ENCODE measurements at places on chromosomes 5 and 9.

GRCh38 chr9:138072897-138073296 is 195.3 kb downstream of the CACNA1B start:
- no peak for DNase-seq

DNA sequence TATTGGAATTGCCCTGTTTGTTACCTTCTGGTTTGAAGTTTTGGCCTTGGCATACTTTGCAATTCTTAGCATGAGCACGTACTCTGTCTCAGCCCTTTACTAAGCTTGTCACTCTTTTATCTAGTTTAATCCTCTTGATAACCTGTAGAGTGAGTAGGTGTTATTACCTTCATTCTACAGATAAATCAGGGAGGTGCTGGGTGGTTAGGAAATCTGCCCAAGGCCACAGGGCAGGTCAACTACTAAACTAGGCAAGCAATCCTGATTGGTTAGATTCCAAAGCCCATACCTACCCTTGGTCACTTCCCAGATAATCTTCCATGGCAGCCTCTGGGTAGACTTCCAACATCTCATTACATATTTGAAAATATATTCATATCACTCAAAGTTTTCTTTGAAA is 65.7 kb downstream of the PCSK5 start:
- no peak for DNase-seq

DNA sequence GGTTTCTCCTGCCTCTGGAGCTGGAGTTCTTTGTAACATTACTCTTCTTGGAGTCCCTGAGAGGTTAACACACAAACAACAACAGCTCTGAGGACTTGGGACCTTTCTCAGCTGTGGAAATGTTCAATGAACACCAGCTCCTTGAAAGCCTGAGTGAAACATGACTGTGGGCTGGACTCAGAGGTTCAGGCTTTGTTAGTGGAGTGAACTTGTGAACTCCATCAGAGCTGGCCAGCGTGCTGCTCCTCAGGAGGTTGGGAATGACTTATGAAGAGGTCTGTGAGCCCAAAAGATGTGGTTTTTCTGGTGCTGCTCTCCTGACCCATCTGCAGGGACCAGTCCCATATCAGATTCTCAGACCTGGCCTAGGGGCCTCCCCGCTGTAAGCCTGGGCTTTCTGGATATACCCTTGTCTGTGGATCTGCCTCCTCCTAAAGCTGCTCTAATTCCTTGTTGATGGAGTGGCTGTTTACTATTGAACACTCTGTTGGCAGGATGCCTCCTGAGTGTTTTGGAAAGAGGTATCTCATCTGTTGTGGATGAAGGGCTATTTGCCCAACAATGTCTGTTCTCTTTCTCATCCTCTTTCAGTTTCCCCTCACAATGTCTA is 170.0 kb upstream of the GDNF start:
- DNase-seq: no peak

- DNase-seq: no peak
Measured at GRCh38 chr5:11903614-11904264, 507 bp downstream of the CTNND2 start.

GRCh38 chr5:95081982-95082381 is 202.9 kb downstream of the MCTP1 start:
- peak; percentile 66 for DNase-seq

DNA sequence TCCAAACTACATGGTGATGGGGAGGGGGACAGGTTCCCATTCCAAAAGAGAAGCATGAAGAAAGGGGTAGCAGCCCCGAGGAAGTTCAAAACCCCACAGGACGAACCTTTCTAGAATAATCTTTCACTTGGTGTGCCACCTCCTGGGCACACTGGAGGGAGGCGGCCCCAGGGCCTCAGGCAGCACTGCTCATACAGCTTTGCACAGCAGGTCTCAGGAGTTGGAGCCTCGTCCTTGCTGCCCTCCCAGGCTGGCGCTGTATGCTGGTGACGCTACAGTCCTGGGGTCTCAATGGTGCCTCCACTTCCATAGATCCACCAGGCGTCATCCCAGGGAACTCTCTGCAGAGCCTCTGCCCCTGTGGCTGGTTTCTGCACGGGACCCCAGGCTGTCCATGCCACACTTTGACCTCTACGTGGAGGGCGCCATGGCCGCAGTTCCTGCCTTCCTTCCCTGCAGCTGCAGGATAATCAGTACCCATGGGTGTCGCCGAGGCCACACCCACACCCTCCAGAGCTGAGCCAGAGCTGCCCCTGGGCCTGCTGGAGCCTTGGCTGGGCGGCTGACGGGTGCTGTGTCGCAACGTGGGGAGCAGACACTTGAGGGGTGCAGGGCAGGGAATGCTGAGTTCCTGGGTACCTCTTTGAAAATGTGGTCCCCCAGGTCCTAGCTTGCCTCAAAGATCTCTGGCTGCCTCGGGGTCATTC is 95.3 kb downstream of the COL5A1 start:
- DNase-seq: no peak

GRCh38 chr5:134227259-134227658 is 1.4 kb upstream of the PPP2CA start:
- peak; percentile 32 for DNase-seq

- peak; percentile 18 for DNase-seq
Measured at GRCh38 chr5:153749960-153750359, 259.5 kb downstream of the GRIA1 start.

DNA sequence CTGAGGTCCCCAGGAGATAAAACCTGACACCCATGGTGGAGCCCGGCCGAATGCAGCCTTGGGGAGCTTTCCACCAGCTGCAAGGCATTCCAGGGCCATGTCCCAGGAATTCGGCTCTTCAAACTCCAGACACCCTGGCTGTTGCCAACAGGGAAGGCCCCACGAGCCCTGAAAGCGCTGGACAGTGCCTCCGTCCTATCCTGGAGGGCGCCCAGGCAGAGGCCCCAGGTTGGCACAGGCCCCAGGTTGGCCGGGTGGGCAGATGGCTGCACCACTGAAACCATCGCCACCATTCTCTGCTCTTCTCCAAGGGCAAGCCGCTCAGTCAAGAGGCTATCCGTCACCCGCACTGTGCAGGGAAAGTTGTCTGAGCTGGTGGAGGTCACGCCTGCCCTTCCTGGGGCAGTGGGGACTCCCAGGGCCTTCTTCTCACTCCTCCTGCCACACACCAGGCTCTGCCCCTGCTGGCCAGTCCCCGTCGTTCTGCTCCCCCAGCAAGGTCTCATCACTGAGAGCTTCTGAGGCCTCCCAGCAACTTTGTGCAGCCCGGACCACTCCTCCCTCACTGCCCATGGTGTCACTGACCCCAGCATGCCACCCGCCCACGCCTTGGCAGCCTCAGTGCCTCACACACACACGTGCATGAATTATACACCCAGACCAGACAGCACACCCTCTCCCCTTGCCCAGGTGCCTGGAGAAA is 21.2 kb downstream of the SLC6A3 start:
- no peak for DNase-seq

GRCh38 chr5:3534997-3535396 is 60.6 kb upstream of the IRX1 start:
- DNase-seq: no peak

- no peak for DNase-seq
Measured at GRCh38 chr9:8668751-8669150, 869.2 kb upstream of the DMAC1 start.

GRCh38 chr5:169763376-169764017 is 126.4 kb downstream of the DOCK2 start:
- no peak for DNase-seq

DNA sequence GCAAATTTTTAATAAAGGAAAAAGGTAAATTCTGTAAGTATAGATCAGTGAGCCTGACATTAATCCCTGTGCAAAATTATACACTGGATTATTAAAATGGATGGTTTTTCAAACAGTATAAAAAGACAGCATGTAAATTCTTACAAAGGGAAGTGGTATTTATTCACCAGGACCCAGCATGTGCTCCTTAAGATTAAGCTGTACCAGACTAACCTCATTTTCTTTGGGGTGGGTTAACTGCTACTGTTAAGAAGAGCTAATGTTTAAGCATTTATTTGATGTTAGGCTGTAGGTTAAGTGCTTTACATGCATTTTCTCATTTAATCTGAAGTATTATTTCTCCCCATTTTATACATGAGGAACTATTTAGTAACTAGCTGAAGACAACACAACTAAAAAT is 60.3 kb upstream of the RFX3 start:
- no peak for DNase-seq

GRCh38 chr5:143118222-143118621 is 285.3 kb downstream of the NR3C1 start:
- no peak for DNase-seq

DNA sequence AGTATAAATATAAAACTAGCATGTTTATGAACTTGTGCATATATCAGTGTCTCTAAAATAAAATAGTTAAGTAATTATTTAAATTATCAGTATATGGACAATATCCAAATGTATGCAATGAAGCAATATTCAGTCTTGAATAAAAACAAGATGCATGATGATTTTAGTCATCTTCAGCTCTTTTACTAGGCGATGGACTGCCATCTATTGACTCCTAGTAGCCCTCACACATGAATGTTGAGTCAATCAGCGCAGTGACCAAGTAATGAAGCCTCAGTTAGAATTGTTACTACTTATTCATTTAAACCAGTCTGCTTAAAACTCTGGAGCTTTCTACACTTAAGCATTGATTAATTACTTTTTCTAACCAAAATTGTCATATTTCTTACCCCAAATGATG is 92.9 kb upstream of the GRHPR start:
- DNase-seq: peak; percentile 66

GRCh38 chr9:27672718-27673117 is 99.4 kb upstream of the C9orf72 start:
- no peak for DNase-seq

DNA sequence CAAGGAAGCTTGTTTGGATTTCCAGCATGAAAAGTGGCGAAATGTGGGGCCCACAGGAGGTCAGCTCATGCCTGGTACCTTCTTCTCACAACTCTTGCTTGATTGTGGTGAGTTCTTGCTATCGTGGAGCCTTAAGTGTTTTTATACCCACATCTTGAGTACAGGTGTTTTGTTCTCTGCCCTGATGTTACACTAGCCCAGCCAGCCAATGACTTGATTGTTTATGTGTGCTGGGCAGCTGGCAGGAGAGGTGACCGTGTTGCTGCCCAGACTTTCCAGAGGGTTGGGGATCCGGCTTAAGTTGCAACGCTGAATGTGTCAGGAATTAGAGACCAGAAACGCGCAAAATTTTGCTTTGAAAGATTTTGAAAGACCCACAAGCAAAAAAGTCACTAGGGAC is 24.0 kb upstream of the TPPP start:
- no peak for DNase-seq

DNA sequence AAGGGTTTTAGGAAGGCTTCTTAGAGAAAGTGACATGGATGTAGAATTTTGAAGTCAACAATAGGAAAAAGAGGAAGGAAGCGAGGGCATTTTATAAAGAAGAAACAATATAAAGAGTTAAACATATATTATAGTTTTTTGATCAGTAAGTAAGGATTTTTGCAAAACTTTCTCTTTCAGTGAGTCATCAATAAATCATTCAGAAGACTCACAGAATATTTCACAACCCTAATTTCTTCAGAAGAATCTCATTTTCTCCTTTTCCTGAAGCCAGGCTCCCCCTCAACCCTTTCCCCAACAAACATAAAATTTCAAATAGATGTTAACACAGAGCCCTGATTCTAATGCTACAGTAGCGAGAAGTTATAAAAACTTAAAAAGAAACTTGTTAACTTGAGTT is 4.3 kb upstream of the COX7C start:
- no peak for DNase-seq

GRCh38 chr9:126436545-126437267 is 110.1 kb downstream of the MVB12B start:
- DNase-seq: no peak

GRCh38 chr5:143968071-143968878 is 156.3 kb downstream of the HMHB1 start:
- DNase-seq: peak; percentile 33

- no peak for DNase-seq
Measured at GRCh38 chr5:108940506-108940905, 192.8 kb downstream of the FER start.

DNA sequence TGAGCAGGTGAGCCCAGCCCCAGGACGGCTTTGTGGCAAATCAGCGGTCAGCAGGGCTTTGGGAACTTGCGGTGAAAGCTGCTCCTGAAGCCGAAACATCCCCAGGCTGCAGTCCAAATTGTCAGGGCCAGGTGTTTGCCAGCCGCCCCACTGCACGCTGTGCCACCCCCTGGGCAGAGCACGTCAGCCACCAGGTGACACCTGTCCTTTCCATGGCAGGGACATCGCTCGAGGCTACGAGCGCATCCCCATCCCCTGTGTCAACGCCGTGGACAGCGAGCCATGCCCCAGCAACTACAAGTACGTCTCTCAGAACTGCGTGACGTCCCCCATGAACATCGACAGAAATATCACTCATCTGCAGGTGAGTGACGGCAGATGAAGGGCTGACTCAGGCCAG is 64.4 kb upstream of the CACNA1B start:
- DNase-seq: no peak

DNA sequence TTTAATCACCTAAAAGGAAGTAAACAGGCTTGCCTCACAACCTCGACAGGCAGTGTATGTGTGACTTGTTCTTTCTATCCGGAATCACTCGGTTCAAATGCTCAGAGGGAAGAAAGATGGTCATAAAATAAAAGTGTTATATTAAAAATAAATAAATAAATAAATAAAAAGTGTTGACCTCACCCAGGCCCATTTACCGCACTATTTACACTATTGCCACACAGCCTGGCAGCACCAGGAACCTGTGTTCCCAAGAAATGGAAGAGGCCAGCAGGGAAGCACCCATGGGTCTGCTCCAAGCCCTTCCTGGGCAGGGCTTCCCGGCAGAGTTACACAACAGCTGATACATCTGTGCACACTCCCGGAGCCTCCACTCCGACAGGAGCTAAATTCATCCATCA is 127.9 kb downstream of the EFNA5 start:
- DNase-seq: no peak

DNA sequence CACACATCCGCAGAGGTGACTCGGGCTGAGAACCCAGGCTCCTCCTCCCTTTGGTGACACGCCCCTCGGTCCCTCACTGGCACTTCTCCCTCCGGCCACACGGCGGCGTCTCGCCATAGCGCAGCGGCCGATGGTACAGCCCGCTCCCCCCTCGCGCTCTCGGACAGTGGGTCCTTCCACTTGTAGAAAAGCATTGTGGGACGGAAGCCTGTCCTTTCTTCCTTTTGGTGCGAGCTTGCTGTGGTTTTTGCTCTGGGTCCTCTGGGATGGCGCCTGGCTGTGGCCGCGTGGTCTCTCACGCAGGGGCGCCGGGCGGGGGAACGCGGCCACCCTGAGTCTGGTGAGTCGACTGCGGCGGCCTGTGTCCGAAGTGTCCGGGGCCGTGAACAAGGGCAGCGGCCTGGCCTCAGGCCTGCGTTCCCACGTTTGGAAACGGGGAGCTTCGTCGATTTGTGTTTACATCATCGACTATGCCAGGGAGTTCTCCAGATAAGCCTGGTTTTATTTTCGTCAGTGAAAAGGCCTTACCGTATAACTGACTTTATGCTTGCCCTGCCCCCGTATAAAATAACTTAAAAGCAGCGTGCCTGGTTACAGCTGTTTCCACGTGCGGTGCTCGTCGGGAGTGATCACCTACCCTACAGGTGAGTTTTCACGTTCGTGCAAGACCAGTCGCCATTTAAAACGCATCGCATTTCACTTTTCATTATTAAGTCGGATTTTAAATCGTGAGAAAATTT is 258.3 kb downstream of the EPB41L4A start:
- DNase-seq: peak; percentile 87
